ENCODE measurements at places on chromosomes 12 and 14.

- no peak for DNase-seq
Measured at GRCh38 chr14:105014032-105014431, 6.9 kb downstream of the CDCA4 start.

GRCh38 chr12:75596406-75596805, 85.0 kb upstream of the KRR1 start:
- DNase-seq: no peak

DNA sequence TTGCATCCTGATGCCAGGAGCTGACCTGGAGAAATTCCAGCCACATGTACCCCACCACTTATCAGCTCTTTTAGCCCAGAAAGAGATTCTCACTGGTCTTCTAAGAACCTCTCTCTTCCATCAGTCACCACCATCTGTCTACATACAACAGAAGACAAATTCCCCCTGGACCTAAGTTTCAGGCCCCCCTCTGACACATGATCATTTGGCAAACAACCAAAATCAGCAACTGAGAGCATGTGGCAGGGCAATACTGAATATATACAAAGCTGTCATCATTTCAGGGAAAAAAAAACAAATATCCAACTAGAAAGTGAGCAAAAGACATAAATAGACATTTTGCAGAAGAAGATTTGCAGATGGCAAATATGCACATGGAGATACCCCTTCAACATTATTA, 180.2 kb downstream of the FOXN3 start:
- no peak for DNase-seq

DNA sequence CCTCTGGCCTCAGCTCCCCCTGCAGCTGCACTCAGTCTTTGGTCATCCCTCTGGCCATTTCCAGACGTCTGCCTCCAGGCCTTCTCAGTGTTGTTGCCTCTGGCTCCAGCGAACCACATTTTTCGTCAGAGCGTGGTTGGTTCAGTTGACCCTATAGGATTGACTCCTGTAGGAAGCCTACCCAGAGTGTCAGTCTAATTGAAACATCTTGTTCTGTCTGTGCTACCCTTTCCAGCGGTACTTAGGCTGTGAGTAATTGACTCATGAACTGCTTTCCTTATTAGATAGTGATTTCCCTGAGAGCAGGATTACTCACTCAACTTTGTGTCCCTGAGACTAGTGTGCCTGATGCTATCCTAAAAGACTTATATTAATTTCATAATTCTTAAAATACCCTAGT, 373.2 kb downstream of the ATP23 start:
- DNase-seq: no peak
